ENCODE measurements at places on chromosomes 12 and 14.

DNA sequence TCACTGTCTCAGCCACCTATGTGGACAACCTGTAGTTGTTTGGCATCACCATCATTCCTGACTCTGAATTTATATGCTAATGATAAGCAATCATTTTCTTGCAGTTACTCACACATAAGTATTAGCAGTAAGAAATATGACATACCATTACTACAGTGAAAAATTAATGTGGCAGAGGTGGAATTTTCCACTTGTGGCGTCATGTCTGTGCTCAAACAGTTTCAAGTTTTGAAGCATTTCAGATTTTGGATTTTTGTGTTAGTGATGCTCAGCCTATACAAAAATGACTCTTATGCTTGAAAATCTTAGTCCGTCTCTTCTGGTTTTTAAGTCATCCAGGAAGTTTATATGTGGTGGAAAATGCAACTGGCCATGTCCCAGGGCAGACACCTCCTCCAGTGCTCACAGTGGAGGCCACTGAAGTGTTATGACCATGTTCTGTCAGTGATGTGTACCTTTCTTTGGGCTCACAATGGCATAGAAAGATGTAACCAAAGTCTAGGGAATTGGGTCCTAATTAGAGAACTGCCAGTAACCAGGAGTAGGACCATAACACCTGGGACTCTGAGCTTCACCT is 220.6 kb downstream of the SYT1 start:
- DNase-seq, result no peak

DNA sequence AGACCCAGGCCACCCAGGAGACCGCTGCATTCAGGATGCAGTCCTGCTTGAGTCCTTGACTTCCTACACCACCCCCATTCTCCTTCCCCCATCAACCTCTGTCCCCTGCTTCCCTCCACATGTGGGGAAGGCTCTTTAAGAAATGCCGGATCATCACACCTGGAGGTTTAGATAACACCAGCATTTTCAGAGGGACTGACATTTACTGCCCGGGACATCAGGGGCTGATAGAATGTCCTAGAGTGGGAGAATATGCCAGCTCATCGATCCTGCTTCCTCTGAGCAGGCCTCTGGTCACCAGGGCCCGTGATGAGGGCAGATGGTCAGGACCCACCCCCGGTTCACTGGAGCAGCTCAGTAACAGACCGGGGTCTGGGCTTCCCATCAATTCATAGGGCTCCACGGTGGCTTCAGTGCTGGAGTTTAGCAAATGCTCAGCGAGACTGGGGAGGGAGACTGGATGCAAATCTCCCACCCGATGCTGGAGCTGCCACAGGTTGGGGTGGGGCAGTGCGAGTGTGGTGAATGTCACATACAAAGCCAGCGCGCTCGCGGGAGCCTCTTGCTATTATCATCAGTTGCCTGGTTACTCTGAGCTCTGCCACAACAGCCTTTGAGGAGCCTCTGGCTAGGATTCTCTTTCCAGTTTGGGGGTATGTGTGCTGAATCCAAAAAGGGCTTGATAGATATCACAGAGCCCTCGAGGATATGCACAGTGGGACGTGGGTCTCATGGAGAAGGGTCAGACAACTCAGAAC is 111.6 kb downstream of the RBM19 start:
- no peak for DNase-seq

DNA sequence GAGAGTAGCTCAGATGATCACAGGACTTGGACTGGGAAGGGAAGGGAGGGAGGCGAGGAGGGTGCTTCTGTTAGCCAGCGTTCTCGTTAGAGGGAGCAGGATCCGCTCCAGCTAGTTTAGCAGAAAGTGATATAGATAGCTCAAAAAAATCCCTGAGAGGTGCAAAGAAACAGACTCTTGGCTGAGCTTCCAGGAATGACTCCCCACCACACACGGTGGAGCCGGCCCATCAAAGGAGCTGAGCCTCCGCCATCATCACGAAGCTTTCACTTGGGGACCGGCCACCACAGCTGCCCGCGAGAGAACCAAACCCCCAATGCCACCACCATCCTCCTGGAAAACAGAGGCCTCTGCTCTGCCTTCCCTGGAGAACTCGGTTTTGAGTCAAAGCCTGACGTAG is 124.6 kb upstream of the BCL2L14 start:
- no peak for DNase-seq

- no peak for DNase-seq
Measured at GRCh38 chr14:57761800-57762199, 104.1 kb downstream of the SLC35F4 start.

GRCh38 chr12:56988207-56988739 is 18.1 kb downstream of the ZBTB39 start:
- no peak for DNase-seq

DNA sequence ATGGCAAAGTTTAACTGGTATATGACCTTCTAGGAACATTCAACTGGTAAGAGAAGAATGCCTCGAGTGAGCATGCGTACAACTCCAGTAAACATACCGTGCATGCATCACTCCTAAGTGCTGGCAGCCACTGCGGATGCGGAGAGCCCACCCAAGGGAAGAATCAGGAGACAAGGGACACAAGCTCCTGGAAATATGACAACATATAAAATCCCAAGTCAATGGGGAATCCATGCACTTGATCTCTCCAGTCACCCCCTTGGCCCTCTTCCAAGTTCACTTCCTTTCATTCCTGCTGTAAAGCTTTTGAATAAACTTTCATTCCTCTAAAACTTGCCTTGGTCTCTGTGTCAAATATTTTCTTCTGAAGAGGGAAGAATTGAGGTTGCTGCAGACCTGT is 168.7 kb upstream of the TMCC3 start:
- DNase-seq, result no peak

- DNase-seq, result no peak
Measured at GRCh38 chr12:32080435-32080834, 26.2 kb upstream of the BICD1 start.

GRCh38 chr12:7934889-7935492 is 996 bp downstream of the SLC2A3 start:
- no peak for DNase-seq

DNA sequence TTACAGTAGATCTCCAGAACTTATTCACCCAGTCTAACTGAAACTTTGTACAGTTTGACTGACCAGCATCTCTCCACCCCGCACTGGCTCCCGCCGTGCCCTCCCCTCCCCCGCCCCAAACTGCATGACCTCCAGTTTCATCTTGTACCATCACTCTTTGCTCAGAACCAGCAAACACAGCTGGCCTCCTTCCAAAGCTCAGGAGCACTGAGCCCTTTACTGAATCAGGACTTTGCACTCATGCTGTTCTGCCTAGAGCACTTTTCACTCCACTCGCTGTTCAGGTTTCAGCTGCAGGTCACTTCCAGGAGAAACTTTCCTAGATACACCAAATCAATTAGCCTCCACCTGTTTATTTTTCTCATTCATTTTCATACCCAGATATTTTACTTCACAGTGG is 455.3 kb upstream of the PDE3A start:
- DNase-seq, result no peak

DNA sequence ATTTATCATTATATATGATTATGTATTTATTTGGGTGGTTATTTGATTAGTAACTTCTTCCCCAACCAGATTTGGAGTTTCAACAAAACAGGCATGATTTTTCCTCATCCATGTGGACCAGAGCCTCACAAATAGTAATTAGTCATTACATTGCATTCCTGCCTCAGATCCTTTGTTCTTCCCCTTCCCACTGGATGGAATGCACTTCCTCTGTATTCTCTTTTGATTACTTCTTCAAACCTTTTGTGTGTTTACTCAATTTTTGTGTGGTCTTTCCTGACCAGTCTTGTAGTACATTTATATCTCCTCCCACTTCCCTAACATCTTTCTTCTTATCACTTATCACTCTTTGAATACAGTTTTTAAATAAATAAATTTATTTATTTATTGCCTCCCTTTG is 15.5 kb downstream of the SYT1 start:
- DNase-seq, result no peak

DNA sequence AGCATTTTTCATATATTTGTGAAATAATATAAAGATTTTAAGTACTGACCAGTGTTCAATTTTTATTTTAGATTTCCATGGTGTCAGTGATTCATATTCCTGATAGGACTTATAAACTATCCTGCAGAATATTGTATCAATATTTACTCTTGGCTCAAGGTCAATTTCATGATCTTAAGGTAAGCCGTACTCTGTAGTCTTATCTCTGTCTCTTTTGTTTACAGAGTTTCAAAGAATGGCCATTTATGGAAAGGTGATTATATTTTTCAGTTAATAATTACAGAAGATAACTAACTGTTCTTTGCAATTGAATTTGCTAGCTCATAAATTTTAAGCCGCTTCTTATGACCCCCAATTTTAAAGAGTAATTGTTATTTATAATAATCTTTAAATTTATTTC is 27.9 kb downstream of the CGRRF1 start:
- DNase-seq, result no peak

DNA sequence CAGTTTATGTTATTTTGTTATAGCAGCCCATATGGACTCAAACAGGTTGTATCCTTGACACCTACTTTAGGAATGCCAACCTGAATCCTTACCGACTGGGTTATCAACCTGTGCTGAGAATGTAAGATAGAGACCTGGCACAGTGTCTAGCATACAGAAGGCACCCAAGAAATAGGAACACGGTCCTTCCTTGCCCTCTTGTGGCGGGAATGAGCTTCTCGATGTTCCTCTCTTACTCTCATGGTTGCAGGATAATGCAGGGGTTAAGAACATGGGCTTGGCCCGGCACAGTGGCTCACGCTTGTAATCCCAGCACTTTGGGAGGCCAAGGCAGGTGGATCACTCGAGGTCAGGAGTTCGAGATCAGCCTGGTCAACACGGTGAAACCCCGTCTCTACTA is 6.5 kb downstream of the C12orf43 start:
- DNase-seq, result no peak

GRCh38 chr12:71947645-71948105 is 9.0 kb downstream of the TPH2 start:
- no peak for DNase-seq

- DNase-seq, result no peak
Measured at GRCh38 chr12:59980476-59980875, 384.6 kb downstream of the SLC16A7 start.

DNA sequence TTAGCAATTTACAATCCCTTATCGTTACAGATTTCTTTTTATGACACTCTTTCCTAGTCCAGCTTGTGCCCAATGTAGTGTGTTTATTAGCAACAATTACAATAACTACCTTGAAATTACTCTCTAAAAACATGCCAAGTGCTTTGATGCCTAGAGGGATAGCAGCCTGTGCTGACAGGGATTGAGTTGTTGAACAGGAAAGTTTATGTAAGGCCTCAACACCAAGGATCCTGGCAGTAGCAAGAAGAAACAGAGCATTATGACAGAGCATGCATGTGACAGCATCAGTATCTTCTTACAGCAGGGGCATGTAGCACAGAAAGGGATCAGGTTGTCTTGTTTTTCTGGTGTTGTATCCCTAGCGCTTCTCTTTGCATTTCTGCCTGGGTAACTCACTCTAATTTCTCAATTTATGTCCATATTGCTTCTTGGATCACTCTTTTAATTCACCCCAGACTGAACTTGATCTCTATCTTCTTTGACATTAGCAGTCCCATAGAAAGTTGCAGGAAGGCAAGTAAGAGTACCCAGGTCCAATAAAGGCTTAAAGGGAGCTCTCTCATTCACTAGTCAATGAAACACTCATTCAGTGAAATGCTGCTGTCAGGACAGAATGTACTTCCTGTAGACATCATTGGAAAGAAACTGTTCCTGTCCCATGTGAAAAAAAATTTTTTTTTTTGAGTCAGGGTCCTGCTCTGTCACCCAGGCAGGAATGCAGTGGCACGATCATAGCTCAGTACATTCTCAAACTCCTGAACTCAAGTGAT is 220.0 kb upstream of the GRIP1 start:
- no peak for DNase-seq

DNA sequence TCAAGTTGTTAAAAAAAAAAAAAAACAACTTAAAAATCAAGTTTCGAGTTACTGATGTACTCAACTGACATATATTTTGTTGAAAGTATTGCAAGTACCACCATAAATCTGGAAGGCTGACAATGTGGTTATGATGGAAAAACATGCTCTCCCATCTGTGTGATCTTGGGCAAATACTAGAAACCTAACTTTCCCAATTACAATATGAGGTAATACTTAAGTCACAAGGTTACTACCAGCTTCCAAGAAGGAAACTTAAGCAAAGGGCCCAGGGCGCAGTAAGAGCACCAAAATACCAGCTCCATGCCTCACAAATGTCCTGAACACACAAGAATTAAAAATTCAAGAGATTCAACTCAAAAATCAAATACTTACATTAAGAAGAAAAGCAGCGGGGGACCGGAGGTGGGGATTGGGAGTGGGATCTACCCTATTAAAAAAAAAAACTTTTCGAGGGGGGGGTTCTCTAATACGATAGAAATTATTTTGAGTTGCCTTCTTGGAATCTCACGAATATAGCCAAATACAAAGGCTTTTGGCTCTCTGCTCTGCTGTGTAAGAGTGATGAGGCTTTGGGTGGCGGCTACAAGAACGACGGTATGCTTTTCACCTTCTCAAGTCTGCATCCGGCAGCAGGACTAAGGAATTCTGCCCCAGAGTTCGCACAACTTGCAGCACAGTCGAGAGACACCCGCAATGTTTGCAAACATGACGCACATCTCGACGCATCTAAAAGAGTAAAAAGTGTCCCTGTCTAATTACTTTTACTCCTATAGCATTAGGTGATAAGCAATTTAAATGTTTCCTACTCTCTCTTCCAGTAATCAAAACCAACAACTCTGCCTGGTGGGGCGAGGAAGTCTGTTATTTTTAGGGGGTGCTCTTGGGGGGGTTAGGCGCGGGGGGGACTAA is 1.1 kb downstream of the SAV1 start:
- no peak for DNase-seq
